ENCODE measurements at places on chromosomes 13 and 19. TPM values are rescaled to one million over a fixed set of nuclear protein-coding genes. Genes with fewer than 3 reads are reported as not detected.

The IGFL3 gene
- total RNA-seq, result not detected

The PBX4 gene
- 1.6 TPM for total RNA-seq

The FPR3 gene
- not detected for total RNA-seq

The CD37 gene
- not detected for total RNA-seq

The NHLRC3 gene
- total RNA-seq, result 19.4 TPM

The KBTBD7 gene
- 6.7 TPM for total RNA-seq

The NCAN gene
- total RNA-seq, result under 0.01 TPM

The ZNF723 gene
- total RNA-seq, result not detected

The LGALS4 gene
- total RNA-seq, result not detected

Data from smooth muscle cell of trachea (primary cell).